Fibroblast of the aortic adventitia (primary cell): ENCODE measurements at places on chromosomes 7 and 10.

DNA sequence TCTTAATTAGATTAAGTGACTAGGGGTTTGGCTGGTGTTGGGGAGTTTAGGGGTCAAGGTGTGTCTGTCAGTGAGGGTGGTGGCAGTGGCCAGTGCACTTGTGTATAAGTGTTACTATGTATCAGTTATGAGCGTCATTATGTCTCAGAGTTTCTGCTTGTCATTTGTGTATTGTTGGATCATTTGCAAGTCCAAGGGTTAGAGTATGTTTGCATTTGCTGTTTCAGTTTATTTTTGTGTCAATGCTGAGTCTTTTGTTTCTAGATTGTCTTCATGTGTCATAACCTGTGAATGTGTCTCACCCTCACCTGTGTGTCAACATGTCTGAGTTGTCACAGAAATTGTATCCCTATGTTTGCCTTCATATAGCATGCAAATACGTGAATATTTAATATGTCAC, 97.5 kb upstream of the PAX2 start:
- no peak for DNase-seq

GRCh38 chr7:132345543-132346129, 230.6 kb downstream of the PLXNA4 start:
- no peak for DNase-seq

DNA sequence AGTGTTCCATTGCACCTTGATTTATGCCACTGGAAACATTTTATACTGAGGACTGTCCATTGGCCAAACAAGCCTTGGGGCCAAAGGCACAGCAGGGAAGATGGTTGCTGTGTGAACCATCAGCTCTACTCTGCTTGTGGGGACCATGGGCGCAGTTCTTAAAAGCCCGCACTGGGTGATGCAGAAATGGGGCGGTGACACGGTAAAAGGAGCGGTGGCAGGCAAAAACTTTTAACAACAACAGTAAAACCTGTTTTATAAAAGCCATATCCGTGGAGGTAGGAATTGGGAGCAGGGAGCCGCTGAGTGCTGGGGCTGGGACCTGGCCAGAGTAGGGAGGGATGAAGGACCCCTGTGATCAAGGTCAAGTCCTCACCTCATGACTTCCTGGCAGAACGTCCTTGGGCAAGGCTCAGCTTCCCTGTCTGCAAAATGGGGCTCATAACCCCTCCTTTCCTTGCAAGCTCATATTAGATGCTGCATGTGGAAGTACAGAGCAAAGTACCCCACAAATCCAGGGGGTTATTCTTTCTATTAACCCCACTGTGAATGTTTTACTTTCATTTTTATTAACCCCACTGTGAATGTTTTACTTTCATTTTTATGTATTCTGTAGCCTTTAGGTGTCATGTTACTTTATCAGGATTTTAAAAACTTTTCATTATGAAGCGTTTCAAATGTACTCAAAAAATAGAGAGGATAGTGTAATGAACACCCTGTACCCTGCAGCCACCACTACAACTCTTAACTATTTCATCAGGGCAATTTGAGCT, 78.3 kb downstream of the GRK5 start:
- no peak for DNase-seq

DNA sequence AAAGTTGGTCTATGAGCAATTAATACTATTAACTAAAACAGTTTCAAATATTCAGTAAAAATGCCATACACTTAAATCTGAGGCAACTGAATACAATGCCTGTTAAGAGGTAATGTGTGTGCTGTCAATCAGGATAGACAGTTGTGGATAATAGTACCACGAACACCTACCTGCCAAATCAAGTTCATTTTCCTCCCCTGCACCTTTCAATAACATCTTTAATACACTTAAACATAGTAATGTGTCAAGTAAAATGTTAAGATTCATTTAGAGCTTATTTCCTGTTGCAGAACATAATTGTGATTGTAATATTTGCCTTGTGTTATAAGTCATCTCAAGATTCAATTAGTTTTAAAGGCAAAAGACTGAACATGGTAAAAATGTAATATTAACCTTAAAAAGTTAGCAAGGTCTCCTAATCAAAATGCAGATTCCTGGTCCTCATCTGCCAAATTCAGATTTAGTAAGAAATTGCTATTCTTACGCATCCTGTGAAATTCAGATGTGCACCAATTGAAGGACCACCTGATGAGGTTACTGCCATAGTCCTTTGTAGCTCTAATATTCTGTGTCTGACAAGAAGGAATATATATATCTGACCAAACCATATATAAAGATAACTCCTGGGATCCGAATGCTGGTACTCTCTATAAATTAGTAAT, 37.1 kb downstream of the COL1A2 start:
- DNase-seq, result peak; percentile 85
